SHP77 (cell line): ENCODE measurements at places on chromosomes 16 and 17.
A peak's percentile ranks its signal among the peaks of the same experiment; 100 is the strongest.

DNA sequence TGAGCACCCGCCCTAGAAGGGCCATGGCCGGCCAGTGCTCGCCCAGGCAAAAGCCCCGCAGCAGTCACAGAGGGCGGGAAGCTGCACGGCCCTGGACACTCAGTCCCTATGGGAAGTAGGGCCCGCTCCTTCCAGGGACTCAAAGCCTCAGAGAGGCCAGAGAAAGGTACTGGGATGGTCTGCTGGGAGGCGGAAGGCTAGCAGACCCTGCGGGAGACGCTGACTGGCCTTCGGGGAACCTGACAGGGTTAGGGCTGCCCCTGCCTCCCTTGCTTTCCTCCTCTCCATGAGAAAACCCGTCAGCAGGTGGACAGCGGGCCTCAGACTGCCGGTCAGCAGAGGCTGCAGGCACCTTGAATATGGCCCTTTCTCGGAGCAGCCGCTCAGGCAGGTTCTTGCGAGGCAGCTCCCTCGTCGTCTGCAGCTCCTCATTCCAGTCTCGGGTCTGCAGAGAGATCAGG lies 11.5 kb downstream of the CLUH start:
- no peak for DNase-seq

- no peak for DNase-seq
These were observed 60.6 kb downstream of the BEAN1 start for GRCh38 chr16:66487580-66488275.

DNA sequence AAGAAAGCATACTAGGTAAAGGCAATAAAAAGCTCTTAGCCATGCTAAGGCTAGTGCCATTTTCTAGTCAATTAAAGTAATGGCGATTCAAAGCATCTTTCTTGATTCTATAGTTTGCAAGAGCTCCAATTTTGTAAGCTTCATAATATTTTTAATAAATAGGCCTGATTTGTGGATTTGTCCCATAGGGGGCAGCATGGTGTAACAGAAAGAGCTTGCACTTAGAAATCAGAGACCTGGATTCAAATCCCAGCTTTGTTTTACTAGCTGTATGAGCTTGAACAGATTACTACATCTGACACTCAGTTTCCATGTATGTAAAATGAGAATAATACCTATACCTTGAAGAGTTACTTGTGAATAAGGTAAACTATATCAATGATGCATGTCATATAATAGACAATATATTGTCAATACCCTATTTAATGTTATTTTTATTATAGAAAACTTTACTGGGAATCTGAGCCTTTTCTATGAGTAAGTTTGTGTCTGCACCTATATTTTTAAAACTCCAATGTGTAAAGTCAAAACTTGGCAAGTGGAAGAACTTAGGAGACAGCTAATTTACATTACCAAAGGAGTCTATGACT lies 93.6 kb upstream of the NOG start:
- peak; percentile 10 for DNase-seq

DNA sequence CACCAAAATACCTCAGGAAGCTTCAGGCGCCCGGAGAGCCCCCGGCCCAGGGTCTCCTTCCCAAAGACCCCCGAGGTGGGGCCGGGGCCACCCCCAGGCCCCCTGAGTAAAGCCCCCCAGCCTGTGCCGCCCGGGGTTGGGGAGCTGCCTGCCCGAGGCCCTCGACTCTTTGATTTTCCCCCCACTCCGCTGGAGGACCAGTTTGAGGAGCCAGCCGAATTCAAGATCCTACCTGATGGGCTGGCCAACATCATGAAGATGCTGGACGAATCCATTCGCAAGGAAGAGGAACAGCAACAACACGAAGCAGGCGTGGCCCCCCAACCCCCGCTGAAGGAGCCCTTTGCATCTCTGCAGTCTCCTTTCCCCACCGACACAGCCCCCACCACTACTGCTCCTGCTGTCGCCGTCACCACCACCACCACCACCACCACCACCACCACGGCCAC lies 6.7 kb upstream of the TMEM88 start:
- no peak for DNase-seq

DNA sequence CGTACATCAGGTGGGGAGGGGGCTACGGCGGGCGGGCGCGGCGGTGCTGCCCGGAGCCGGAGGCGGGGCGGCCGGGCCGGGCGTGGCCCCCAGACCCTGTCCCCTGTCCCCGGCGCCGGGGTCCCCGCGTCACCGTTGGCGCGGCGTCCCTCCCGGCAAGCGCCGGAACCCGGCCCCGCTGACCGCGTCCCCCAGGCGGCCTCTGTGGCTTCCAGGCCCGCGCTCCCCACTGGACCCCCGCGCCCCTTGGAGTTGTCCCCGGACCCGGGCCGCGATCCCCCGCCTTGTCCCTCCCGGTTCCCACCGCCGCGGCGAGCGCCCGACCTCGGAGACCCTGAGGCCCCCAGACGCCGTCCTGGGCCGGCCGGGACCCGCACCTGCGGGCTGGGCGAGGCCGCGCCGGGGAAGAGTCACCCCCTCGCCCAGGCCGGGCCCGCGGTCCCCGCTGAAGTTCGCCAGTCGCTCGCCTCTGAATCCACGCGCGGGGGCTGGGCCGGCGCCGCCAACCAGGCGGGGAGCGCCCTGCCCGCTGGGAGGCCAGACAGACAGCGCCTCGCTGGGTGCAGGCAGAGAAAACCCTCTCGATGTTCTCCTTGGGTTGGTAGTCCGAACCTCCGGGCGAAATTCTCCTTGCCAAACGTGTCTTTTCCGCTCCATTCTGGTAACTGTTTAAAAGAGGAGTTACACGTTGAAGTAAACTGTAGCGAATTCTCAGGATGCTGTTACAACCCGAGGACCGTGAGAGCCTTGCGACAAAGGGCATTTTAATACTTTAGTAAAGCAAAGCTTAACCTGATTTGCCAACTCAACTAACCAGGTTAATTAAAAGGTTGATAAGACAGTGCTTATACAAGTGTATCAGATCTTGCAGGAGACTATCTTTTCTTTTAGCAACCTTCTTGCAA lies 761 bp downstream of the GAN start:
- no peak for DNase-seq

DNA sequence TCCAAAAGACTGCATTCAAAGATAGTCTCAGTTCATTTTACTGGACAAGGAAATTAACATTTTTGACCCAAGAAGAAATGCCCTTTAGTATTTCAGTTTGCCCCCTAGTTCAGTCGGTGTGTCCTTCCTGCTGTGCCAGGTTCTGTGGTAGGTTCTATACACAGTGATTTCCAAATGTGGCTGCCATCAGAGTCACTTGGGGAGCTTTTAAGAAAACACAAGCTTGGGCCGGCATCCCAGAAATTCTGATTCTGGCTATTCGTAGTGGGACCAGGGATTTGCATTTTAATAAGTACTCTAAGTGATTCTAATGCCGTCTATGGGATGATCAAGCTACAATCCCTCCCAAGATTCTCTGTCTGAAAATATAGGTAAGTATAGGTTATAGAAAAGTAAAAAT lies 10.2 kb downstream of the RSPRY1 start:
- no peak for DNase-seq

DNA sequence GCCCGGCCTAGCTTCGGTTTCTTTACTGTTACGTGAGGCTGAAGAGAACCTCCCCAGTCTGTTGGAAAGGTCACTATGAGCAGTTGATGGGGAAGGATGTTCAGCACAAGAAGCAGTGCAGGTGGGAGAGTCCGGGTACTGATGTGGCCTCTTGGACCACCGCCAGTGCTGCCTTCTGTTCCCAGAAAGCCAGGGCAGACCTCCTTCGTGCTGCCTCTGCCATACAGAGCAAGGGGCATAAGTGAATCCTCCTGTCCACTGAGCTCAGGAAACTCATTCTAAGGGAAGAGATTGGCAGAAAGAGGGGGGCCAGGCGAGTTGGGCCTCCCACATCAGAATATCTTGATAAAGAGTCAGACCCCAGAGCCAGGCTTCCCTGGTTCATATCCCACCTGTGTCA lies 3.7 kb downstream of the PPP4C start:
- no peak for DNase-seq

- DNase-seq = peak; percentile 79
These were observed 7.7 kb downstream of the IL34 start for GRCh38 chr16:70653809-70654771.

DNA sequence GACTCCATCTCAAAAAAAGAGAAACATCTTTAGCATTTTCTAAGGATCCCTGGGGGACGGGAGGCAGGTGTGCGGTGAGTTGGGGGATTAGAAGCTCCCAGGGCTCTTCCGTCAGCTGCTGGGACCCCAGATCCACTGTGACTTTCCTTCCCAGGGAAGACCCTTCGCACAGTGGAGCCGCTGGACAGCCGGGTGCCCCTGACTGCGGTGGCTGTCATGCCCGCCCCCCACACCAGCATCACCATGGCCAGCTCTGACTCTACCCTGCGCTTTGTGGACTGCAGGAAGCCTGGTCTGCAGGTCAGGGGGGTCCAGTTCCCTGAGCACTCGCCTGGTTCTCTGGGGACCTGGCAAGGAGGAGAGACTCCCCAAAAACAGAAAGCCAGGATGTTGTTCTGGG lies 7.3 kb upstream of the SERPINF2 start:
- no peak for DNase-seq

DNA sequence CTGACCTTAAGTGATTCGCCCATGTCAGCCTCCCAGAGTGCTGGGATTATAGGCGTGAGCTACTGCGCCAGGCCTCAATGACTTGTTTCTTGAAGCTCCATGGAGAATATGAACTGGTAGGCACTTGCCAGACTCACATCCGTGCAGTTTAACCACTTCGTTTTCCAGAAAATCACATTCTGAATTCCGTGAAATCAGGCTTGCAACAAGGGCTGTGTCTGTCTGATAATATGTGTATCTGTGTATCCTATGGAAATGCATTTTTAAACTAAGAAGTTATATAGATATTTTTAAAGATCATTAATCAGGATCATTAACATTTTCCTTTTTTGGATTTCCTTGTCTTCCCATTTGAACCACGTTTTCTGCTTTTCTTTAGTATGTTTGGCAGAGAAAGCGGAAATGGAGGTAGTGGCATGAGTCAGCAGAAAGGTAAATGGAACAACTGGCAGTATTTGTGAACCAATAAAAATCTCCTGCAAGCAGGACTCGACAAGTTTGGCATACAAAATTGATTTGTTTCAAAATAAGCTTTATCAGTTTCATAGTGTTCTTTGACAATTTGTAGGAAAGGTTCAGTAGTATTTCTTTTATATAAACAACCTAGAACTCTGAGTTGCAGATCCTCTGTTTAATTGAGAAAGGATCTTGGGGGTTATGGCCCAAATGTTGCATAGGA lies 33.0 kb downstream of the USP10 start:
- DNase-seq = peak; percentile 60

GRCh38 chr17:69333561-69333960 lies 6.6 kb upstream of the ABCA5 start:
- no peak for DNase-seq

GRCh38 chr16:12340151-12340733 lies 363.7 kb downstream of the SNX29 start:
- no peak for DNase-seq
